ENCODE measurements at places on chromosomes 2 and 18.

DNA sequence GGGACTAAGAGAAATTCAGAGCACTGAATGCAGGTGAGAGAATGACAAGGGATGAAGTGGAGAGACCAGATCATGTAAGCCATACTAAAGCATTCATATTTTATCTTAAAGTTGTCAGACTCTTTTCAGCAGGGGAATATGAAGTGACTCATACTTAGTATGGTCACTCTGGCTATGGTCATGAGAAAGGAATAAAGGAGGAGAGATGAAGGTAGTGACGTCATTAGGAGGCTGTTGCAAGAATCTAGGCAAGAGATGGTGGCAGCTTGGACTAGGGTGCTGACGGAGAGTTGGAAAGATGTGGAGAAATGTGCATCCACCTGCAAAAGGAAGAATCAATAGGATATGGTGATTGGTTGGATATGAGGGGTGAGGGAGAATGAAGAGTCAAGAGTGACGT lies 203.2 kb upstream of the ACVR2A start:
- H3K36me3 ChIP-seq: no peaks in the 10 kb centered on the region
- H3K4me1 ChIP-seq: no peaks in the 10 kb centered on the region
- no peak overlapping the region for H3K4me3 ChIP-seq
- DNase-seq: no peak
- H3K27ac ChIP-seq: no peak overlapping the region

GRCh38 chr2:55106148-55106547 lies 55.9 kb upstream of the RTN4 start:
- no peak overlapping the region for H3K4me3 ChIP-seq
- no peaks in the 10 kb centered on the region for H3K27me3 ChIP-seq
- no peak overlapping the region for H3K27ac ChIP-seq
- no peak for DNase-seq
- H3K36me3 ChIP-seq: no peaks in the 10 kb centered on the region
- no peaks in the 10 kb centered on the region for H3K4me1 ChIP-seq

DNA sequence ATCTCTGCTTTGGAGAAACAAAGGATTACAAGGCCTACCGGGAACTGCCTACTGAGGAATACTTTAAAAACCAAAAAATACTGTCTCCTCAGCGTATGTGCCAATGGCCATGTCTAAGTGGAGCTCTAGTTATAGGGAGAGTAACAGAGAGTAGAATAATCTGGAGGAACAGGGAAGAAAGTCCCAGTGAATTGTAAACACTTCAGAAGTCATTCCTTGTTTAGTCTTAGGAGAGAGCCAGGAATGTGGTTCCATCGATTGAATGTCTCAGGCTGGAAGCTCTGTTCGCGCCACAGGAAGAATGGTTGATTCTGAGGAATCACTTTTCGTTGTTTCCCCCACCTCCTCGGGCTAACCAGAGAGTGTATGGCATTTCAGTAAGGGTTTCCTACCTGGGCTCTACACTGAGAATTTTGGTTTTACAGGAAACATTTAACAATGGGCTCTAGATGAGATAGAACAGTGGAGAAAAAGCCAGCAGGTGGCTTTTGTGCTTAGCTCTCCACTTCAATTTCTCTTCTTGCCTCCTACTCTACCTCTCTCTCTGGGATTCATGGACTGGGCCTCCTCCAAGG lies 88.7 kb downstream of the ACVR1 start:
- no peaks in the 10 kb centered on the region for H3K4me1 ChIP-seq
- H3K27ac ChIP-seq: no peak overlapping the region
- no peak overlapping the region for H3K4me3 ChIP-seq
- no peaks in the 10 kb centered on the region for H3K27me3 ChIP-seq
- no peak for DNase-seq
- H3K36me3 ChIP-seq: peaks cover 5% of the 10 kb centered on the region

- no peak overlapping the region for H3K27ac ChIP-seq
- DNase-seq: no peak
- no peak overlapping the region for H3K4me3 ChIP-seq
These were observed 188.1 kb upstream of the FANCL start for GRCh38 chr2:58429014-58429875.

- no peak overlapping the region for H3K27ac ChIP-seq
- no peak overlapping the region for H3K4me3 ChIP-seq
- DNase-seq: no peak
These were observed 14.1 kb downstream of the NRP2 start for GRCh38 chr2:205696331-205696926.

DNA sequence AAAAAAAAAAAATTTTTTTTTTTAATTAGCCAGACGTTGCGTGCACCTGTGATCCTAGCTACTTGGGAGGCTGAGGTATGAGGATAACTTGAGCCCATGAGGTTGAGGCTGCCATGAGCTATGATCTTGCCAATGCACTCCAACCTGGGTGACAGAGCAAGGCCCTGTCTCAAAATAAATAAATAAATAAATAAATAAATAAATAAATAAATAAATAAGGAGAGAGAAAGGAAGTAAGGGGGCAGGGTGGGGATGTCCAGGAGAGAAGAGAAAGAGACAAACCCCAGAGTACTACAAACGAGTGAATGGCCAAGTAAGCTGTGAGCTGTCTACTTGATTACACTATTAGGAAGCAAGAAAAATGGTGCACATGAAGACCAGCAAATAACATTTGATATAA lies 7.7 kb upstream of the PMAIP1 start:
- no peak for DNase-seq
- H3K36me3 ChIP-seq: no peaks in the 10 kb centered on the region
- H3K4me3 ChIP-seq: no peak overlapping the region
- no peaks in the 10 kb centered on the region for H3K4me1 ChIP-seq
- H3K27me3 ChIP-seq: no peaks in the 10 kb centered on the region

DNA sequence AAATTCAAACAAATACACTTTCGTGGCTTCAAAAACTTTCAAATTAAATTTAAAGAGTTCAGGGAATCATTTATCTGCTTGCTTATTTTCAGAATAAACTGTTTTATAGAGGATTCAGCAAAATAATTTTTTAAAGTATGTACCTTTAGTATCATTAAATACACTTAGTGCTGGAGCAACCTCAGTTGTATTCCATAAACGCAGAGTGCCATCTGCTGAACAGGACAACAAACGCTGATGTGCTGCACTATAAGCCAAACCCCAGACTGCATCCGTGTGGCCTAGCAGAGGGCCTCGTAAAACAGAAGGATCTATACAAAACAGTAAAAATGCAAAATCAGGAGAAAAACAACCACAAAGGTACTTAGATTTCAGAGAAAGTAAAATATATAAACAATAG lies 108.6 kb downstream of the STRN start:
- DNase-seq: no peak
- H3K27ac ChIP-seq: no peak overlapping the region
- H3K27me3 ChIP-seq: no peaks in the 10 kb centered on the region

DNA sequence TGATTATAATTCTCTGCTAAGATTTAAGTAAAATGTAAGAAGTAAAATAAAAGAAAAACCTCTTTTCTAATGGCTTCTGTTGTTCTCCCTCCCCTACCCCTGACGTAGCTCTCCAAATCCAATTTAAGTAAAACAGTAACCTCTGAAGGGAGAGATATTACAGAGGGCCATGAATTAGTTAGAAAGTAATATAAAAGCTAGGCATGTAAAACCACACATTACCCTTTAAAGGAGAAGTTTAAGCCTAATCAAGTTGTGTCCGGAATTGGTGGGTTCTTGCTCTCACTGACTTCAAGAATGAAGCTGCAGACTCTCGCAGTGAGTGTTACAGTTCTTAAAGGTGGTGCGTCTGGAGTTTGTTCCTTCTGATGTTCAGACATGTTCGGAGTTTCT lies 116.9 kb upstream of the SCN7A start:
- no peaks in the 10 kb centered on the region for H3K27me3 ChIP-seq
- H3K36me3 ChIP-seq: no peaks in the 10 kb centered on the region
- DNase-seq: no peak
- H3K27ac ChIP-seq: no peak overlapping the region
- no peaks in the 10 kb centered on the region for H3K4me1 ChIP-seq

GRCh38 chr2:96945014-96945413 lies 41.4 kb downstream of the FAM178B start:
- no peak overlapping the region for H3K4me3 ChIP-seq
- H3K27me3 ChIP-seq: no peaks in the 10 kb centered on the region
- no peak overlapping the region for H3K27ac ChIP-seq
- H3K36me3 ChIP-seq: no peaks in the 10 kb centered on the region

- no peaks in the 10 kb centered on the region for H3K36me3 ChIP-seq
- H3K4me1 ChIP-seq: peaks cover 9% of the 10 kb centered on the region
- H3K4me3 ChIP-seq: peak overlapping the region; percentile 16
- peak; percentile 5 for DNase-seq
These were observed 41.4 kb downstream of the TET3 start for GRCh38 chr2:74025971-74026612.

- no peak overlapping the region for H3K4me3 ChIP-seq
- no peaks in the 10 kb centered on the region for H3K4me1 ChIP-seq
- H3K27me3 ChIP-seq: no peaks in the 10 kb centered on the region
- no peak for DNase-seq
These were observed 1781.3 kb upstream of the CELF4 start for GRCh38 chr18:39346916-39347315.

DNA sequence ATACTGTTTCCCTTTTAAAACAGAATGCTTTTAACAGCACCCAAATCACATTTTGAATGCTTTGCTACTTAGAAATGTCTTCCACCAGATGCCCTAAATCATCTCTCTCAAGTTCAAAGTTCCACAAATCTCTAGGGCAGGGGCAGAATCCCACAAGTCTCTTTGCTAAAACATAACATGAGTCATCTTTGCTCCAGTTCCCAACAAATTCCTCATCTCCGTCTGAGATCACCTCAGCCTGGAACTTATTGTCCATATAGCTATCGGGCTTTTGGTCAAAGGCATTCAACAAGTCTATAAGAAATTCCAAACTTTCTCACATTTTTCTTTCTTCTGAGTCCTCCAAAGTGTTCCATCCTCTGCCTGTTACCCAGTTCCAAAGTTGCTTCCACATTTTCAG lies 1374.5 kb upstream of the NXPH2 start:
- no peaks in the 10 kb centered on the region for H3K4me1 ChIP-seq
- no peak for DNase-seq
- H3K4me3 ChIP-seq: no peak overlapping the region
- H3K36me3 ChIP-seq: no peaks in the 10 kb centered on the region

DNA sequence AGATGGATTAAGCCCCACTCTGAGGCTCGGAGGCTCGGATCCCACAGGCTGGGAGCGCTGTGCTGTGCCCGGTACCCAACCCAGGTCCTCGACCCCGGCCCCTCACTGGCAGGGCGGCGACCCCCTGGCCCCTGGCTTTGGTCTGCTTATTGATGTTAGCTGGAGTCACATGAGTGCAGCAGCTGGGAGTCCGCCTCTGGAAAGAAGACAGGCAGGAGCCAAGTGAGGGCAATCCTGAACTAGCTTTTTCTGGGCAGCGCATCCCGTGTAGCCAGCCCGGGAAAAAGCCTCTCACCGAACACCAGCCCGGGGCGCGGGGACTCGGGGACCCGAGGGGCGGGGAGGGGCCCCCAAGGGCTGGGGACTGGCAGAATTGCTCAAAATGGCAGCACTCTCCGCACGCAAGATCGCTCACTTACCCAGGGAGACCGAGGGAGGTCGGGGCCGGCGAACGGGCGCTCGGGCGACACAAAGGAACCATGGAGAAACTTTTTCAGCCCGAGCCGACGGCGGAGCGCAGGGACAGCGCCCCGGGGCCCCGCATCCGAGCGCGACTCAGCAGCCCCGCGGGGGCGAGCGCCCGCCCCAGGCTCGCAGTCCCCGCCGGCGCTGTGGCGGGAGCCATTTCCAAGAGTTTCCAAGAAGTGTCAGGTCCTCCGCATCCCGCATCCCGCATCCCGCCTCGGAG lies 567 bp downstream of the TMEM200C start:
- DNase-seq: no peak
- H3K27me3 ChIP-seq: peaks cover 3% of the 10 kb centered on the region
- H3K36me3 ChIP-seq: no peaks in the 10 kb centered on the region
- H3K4me1 ChIP-seq: no peaks in the 10 kb centered on the region

DNA sequence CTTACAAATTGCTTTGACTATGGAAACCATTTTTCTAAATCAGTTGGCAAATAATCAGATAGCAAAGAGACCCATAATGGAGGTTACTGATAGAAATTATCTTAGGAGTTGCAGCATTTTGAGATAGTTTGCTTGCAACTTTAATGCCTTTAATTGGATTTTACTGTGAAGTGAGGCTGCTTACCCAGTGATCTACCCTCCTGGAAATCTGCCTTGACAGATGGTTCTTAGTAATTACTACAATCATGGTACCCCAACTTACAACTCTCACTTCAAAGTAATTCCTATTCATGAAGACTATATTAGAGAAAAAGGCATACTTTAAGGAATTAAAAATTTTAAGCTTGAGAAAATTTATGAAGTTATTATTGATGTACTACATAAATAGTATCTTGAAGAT lies 1288.6 kb upstream of the CDH2 start:
- no peaks in the 10 kb centered on the region for H3K4me1 ChIP-seq
- no peak for DNase-seq
- no peaks in the 10 kb centered on the region for H3K27me3 ChIP-seq

DNA sequence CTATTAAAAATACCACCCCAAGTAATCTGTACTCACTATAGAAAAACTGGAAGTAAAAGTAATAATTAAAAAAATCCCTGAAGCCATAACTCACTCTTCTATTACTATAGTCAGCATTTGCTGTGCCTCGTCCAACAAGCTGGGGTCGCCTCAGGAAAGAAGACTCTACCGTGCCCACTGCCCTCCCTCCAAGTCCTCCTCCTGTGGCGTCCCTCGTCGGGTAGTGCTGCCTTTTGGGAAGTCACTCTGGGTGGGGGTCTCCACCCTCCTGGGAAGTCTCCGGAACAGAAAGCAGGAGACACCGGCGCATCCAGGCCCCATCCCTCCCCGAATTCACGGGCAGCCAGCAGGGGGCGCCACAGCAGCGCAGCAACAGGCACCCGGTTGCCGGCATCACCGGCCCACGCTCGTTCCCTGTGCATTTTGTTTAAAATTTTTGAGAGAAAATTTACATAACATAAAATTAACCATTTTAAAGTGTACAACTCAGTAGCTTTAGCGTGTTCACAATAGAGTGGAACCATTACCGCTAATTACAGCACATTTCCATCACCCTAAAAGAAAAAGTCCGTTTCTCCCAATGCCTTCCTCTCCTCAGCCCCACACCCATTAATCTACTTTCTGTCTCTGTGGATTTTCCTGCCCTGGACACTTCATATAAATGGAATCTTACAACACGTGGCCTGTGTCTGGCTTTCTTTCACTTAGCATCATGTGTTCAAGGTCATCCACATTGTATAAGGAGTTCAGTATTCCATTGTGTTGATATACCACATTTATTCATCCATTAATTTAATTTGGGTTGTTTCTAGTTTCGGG lies 62.2 kb downstream of the ADNP2 start:
- no peak for DNase-seq
- H3K4me1 ChIP-seq: peaks cover 36% of the 10 kb centered on the region
- H3K36me3 ChIP-seq: no peaks in the 10 kb centered on the region
- no peak overlapping the region for H3K4me3 ChIP-seq

GRCh38 chr18:38752430-38752829 lies 1186.8 kb upstream of the CELF4 start:
- H3K27ac ChIP-seq: no peak overlapping the region
- no peak overlapping the region for H3K4me3 ChIP-seq
- no peaks in the 10 kb centered on the region for H3K36me3 ChIP-seq
- no peaks in the 10 kb centered on the region for H3K27me3 ChIP-seq

GRCh38 chr2:39228413-39229209 lies 15.2 kb downstream of the CDKL4 start:
- peaks cover 4% of the 10 kb centered on the region for H3K4me1 ChIP-seq
- no peak overlapping the region for H3K27ac ChIP-seq
- no peaks in the 10 kb centered on the region for H3K27me3 ChIP-seq
- DNase-seq: no peak

GRCh38 chr2:1024981-1025380 lies 74.3 kb downstream of the SNTG2 start:
- DNase-seq: no peak
- no peaks in the 10 kb centered on the region for H3K27me3 ChIP-seq
- H3K4me3 ChIP-seq: no peak overlapping the region
- H3K36me3 ChIP-seq: no peaks in the 10 kb centered on the region
